ENCODE measurements at places on chromosomes 2 and 18.

- DNase-seq, result no peak
Measured at GRCh38 chr18:70074116-70074515, 126.4 kb upstream of the CD226 start.

- DNase-seq, result no peak
Measured at GRCh38 chr2:95031076-95031725, 5.7 kb downstream of the MAL start.

GRCh38 chr2:22355816-22356433 lies 1029.1 kb upstream of the KLHL29 start:
- peak; percentile 39 for DNase-seq

GRCh38 chr2:17756668-17757067 lies 2.7 kb downstream of the GEN1 start:
- no peak for DNase-seq

DNA sequence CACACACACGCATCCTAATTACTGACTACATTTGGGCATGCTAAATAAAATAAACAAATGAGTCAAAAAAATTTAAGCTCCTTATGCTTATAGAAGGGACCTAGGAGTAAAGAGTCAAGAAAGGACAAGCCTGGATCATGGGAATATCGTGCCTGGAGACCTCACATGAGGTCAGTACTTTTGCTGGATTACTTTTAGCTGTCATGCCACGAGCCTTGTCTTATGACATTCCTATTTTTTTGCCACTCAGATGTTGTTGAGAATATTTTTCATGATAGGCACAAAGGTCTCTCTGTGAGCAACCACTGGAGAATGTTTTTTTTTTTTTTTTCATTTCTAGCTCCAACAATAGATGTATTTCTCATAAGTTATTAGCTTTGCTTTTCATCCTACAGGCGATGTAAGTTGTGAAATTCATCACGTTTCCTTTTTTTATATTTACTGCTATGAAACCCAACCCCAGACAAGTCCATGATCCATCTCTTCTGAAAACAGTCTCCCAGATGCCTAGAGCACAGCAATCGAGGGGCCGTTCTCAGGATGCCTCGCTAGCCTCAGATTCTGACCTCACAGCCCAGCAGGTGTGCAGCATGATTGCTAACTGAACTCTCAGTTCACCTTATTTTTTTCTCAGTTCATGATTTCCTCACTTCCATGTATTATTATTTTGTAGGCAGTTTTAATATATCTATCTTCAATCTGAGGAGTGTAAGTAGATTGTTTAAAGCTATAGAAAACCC lies 464.5 kb downstream of the IRS1 start:
- DNase-seq, result no peak

GRCh38 chr2:14544247-14544646 lies 88.3 kb upstream of the LRATD1 start:
- no peak for DNase-seq

- no peak for DNase-seq
Measured at GRCh38 chr2:126674075-126674744, 18.3 kb downstream of the GYPC start.

GRCh38 chr2:118954297-118955060 lies 12.5 kb downstream of the MARCO start:
- DNase-seq, result no peak

GRCh38 chr18:51998711-51999110 lies 341.3 kb upstream of the DCC start:
- no peak for DNase-seq

DNA sequence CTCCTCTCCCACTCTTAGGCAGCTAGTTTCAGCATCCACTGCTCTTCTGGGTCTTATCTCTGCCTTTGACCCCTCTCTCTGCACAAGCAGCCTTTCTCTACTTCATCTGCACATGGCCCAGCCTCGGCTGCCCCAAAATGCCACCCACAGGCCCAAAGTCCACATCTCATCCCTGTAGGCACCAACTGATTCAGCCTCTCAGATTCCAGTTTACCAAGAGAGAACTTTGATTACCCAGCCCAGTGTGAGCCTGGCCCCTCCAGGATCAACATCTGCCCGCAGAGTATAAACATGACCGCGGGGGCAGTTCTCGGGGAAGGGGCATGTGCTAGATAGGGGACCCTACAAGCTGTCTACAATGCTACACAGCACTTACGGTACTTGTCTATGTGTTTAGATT lies 141.7 kb downstream of the RTN4 start:
- DNase-seq, result no peak

- DNase-seq, result no peak
Measured at GRCh38 chr18:48430150-48430549, 21.0 kb upstream of the ZBTB7C start.

- no peak for DNase-seq
Measured at GRCh38 chr2:40072442-40073232, 293.6 kb upstream of the THUMPD2 start.

GRCh38 chr2:222572751-222573174 lies 83.1 kb downstream of the FARSB start:
- no peak for DNase-seq

GRCh38 chr18:43009674-43010073 lies 105.8 kb downstream of the RIT2 start:
- no peak for DNase-seq

GRCh38 chr2:85710687-85711577 lies 16.8 kb downstream of the GNLY start:
- no peak for DNase-seq

DNA sequence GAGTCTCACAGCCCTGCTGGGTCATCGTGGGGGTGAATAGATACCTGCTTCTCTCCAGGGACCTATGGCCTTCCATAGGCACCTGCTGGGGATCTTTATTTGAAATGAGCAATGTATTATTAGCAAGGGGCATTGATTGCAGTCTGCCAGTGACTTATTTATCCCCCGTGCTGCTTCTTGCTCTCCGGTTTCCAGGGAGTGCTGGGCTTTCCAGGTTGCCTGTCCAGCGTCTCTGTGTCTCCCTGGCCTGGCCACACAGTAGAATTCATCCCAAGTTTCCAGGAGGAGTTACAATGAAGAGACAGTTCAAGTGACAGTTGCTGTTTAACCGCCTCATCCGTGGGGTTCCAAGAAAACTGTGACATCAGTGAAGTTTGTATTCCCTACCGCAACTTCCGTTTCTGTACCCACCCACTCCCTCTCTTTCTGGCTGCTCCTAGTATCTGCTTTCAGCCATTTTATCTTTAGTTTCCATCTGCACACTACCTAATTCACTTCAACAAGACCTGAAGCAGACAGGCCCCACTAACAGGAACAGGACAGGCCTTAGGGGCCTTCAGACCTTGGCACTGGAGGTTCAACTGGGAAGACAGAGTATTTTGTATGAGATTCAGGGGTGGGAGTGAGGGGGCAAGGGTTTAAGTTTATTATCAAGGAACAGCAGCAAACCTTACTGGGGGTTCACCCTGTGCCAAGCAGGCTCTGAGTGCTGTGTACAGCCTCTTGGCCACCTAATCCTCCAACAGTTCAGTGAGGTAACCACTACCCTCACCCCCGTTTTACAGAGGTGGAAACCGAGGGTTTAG lies 134.8 kb downstream of the PRKCE start:
- DNase-seq, result no peak

- peak; percentile 66 for DNase-seq
Measured at GRCh38 chr2:151289972-151290866, 751 bp upstream of the NMI start.

- no peak for DNase-seq
Measured at GRCh38 chr18:46184727-46185126, 80.5 kb downstream of the HAUS1 start.

DNA sequence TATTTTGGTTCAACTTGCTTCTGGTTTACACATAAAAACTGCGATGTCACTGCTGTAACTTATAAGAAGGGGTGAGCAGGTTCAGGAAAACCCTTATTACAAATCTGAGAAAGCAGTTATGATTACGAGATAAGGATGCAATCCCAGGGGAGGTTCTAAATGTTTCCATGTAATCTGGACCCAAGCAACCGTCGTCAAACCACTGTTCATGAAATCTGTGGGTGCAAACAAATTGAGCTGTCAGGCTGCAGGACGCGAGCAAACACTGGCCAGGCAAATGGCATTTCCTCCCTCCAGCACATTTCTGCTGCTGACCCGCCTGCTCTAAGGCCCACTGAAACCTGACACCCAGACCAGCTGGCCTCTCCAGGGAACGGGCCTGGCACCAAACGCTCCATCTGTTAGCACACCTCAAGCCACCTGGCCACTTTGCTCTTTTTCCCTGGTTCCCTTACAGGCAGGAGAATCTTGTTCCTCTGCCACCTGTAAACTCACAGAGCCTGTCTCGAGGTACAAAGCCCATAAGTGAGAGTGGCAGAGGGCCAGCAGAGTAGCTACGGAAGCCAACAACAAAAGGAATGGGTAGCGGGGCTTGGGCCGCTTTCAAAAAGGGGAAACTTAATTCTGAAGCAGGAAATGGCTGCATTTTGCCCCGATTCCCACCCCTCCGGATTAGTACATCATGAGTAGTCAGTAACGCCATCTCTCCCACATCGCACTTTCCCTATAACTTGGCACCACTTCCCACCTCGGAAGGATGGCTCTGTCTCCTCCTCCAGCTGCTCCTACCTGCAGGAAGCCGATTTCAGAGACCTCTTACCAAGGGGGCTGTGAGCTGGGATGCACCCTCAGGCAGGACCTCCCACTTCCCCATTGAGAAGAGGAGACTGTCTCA lies 26.5 kb downstream of the CRACDL start:
- DNase-seq, result peak; percentile 20

DNA sequence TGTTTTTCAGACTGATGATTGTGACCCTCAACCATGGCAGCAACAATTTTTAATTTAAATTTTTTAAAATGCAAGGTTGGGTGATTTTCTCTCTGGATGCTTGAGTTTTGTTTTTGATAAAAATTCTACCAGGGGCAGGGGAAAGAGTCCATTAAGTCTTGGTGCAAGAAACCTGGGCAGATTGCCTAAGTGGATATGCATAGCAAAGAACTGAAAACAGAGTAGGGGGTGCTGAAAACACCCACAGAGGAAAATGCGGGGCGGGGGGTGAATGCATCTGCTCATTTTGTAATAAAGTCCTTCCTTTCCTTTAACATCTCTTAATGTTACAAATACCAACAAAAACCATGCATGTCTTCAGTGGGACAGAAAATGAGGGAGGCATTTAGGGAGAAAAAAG lies 138.0 kb downstream of the NEDD4L start:
- DNase-seq, result no peak

- DNase-seq, result no peak
Measured at GRCh38 chr2:205721057-205721449, 38.8 kb downstream of the NRP2 start.

DNA sequence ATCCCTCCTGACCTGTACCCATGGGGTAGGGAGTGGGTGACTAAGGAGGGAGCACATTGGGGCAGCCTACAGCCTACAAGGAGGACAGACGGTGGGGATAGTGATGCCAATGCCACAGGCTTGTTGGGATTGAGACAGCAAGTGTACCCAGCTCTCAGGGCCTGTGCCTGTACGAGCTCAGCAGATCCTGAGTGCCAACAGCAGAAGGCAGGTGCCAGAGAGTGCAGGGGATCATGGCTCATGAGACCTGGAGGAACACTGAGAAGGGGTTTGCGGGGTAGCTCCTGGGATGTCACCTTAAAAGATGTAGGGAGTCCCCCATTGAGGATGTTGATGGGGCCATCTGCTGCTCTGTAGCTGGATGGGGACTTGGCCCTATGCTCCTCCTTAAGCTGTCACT lies 10.3 kb upstream of the SNED1 start:
- no peak for DNase-seq

All from activated CD4-positive, alpha-beta T cell treated with anti-CD3 and anti-CD28 coated beads, Interleukin-2, Interleukin-4, amounts not matched to agents 100 ng/mL and 50 ng/mL, durations not matched to agents 16 hours and 8 hours (primary cell).